ENCODE measurements at places on chromosomes 2 and 18.
A peak's percentile ranks its signal among the peaks of the same experiment; 100 is the strongest.

DNA sequence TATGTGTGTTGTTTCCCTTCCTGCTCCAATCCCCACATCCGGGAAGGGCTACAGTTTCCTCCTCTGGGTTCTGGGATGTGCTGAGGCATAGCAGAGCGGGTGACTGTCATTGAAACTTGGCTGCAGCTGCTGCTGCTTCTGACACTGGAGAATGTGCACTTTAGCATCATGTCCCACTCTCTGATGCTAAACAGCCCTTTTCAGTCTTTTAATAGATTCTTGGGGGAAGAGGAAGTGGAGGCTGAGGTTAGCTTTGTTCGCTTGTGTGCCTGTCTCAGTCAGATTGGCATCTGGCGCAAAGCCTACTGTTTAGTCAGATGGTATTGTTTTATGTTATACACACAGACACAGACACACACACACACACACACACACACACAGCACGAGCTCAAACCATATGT is 136.5 kb upstream of the RND3 start:
- peak; percentile 35 for DNase-seq

DNA sequence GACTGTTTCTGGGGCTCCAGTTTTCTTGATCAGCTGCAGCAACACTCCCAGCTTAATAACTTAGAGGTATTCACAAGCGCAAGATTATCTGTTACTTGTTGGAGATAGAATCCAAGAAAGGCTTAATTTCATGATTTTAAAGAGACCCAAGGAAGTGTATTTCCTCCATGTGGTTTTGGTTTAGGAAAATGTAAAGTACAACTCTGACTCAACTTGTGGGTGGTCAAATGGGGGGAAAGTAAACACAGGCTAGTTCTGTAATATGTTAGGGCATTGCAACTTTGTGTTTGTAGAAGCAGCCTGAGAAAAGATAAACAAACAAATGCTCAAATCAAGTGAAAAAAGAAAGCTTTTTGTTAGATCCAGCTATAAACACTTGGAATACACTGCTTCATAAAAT is 90.1 kb upstream of the COL3A1 start:
- no peak for DNase-seq

GRCh38 chr2:226905718-226906117 is 69.9 kb downstream of the RHBDD1 start:
- no peak for DNase-seq

DNA sequence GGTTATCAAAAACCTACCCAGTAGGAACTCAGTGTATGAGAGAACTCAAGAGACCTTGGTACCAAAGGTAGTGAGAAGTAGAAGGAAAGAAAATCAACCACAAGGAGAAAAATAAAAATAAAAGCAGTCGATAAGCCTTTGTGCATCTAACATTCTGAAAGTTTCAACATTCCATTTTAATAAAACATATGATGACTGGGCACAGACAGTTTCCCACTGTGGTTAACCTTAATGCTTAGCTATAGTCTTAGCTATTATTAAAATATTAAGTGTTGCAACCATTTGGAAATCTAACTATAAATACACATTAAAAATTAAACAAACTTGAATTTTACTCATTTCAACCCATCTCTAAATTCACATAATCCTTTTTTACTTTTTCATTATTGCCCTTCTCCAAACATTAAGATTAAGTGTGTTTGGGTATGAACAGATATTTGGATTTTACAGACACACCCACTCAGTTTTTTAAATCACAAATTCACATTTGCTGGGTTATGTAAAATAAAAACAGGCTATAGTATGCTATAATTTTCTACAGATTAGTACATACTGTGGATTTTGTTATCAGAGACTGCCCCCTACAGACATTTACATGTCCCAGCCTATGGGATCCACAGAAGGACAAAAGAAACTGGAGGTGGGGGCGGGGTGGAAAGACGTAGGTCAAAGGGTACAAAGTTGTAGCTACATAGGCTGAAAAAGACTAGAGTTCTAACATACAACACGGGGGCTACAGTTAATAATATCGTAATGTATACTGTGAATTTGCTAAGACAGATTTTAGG is 32.8 kb downstream of the SRBD1 start:
- DNase-seq, result no peak

DNA sequence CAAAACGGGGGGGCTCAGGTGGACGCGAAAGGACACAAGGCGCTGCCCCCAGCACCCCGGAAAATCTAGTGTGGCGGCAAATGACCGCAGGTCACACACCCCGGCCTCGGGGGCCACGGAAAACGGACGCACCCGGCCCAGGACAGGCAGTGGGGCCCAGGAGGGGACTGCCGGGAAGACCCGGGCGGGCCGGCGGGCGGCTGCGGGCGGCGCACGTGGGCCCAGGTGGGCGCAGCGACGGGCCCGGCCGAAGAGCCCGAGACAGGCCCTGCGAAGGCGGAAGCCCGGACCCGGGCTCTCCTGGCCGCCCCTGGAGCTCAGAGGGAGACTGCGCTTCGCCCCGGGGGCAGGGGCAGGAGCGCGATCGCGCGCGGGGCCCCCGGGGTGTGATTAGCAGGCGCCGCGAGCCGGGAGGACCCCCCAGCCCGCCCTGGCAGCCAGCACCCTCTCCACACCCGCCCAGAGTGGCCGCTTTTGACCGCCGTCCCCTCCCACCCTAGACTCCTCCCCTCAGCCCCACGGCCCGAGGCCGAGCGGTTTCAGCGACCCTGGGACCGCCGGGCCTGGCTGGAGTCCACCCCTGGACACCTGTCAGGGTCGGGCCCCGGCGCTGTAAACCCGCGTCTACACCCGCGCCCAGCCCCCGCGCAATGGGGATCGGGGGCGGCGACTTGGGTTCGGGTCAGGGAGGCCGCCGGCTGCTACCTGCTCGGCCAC is 773 bp downstream of the MBP start:
- no peak for DNase-seq
